CD4-positive, alpha-beta T cell (primary cell): ENCODE measurements at places on chromosomes 1 and 21. TPM values are rescaled to one million over a fixed set of nuclear protein-coding genes. Genes with fewer than 3 reads are reported as not detected.

DNA sequence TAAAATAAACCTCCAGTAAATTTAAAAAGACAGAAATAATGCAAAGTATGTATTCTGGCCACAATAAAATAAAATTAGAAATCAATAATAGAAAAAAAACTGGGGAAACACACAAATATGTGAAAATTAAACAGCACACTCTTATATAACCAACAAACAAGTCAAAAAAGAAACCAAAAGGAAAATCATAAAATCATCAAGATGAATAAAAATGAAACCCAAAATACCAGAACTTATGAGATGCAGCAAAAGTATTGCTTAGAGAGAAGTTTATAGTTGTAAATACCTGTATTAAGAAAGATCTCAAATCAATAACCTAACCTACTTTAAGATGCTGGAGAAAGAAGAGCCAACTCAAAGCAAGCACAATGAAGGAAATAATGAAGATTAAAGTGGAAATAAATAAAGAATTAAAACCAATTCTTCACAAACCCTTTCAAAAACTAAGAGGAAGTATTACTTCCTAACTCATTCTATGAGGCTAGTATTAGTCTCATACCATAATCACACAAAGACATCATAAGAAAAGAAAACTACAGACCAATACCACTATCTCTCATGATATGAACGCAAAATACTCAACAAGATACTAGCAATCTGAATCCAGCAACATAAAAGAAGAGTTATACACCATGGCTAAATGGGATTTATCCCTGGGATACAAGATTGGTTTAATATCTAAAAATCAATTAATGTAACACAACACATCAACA, 6.4 kb upstream of the KRTAP10-3 start:
- no peak for DNase-seq

The OR2L3 gene
- not detected for total RNA-seq

The OLIG2 gene
- not detected for total RNA-seq

DNA sequence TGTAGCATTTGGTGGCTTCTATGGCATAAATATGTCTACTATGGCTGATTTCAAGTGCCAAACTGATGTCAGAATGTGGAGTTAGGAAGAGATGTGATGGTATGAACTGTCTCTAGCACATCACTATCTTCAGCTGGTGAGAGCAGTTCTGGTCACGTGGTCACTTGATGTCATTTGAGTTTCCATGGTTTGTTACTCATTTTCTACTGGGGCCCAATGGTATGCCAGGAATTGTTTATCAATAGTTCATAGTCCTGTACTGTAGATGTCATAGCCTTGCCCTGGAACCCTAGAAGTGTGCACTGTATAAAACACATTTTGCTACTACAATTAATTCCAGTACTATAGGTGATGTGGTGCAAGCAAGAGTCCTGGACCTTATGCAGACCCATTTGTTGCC, 153.7 kb downstream of the PDE4B start:
- no peak for DNase-seq

DNA sequence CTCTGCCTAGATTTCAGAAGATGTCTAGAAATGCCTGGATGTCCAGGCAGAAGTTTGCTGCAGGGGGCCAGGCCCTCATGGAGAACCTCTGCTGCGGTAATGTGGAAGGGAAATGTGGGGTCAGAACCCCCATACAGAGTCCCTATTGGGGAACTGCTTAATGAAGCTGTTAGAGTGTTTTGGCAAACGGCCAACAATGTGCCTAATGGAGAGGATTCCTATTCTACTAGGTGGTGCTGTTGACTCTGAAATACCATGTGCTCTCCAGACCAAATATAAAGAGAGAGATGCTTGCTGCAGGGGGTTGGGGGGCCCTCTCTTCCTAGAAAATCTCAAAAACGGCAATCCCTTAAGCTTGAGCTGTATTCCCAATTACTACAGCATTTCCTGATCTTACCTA, 57.1 kb upstream of the DR1 start:
- no peak for DNase-seq

The TRIM67 gene
- total RNA-seq, result not detected

- no peak for DNase-seq
Measured at GRCh38 chr1:194062526-194062925, 876.1 kb upstream of the B3GALT2 start.

The CRNN gene
- not detected for total RNA-seq

The LRRC8D gene
- 18.2 TPM for total RNA-seq

The SPATA46 gene
- total RNA-seq, result not detected

The GPR153 gene
- total RNA-seq, result 0.19 TPM

DNA sequence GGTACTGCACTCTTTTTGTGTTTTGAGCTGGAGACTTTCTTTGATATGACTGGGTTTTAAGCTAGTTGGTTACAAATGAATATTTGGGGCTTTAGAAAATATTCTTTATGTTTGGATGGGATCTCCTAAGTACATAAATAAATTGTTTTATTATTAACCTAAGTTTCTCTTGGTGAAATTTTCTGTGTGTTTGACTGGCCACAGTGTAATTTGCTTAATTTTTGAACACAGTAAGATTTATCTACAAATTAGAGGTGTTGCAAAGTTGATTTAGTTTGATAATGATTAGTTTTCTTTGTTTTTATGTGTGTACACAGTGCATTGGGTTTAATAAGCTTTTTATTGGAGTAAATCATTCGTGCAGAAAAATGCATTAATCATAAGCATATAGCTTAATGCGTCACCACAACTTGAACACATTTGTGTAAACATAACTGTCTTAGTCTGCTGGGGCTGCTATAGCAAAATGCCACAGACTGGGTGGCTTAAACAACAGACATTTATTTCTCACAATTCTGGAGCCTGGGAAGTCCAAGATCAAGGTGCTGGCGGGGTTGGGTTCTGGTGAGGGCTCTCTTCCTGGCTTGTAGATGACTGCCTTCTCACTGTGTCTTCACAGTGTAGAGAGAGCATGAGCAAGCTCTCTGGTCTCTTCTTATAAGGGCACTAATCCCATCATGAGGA, 17.4 kb upstream of the SLC6A9 start:
- no peak for DNase-seq
